OCI-M1 (cell line): ENCODE measurements at places on chromosomes 7 and 10.

DNA sequence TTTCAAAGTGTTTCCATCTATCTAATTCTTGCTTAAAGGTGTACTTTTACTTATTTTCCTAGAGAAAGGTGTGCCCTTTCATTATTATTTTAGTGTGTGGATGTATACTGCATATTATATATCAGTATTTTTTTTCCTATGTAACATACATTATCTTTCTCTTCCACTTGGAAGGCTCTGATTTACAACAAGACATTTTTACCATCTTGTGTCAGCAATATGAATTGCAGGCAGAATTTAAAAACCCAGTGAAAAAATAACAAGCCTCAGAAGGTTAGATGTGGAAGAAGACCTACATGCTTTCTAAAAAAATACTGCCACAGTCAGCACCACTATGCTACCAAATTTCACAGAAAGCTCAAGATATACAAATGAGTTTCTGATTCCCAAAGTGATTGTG lies 327.7 kb upstream of the STEAP1 start:
- DNase-seq = peak; percentile 32

- DNase-seq = no peak
These were observed 19.5 kb downstream of the RPA3 start for GRCh38 chr7:7698930-7699329.

DNA sequence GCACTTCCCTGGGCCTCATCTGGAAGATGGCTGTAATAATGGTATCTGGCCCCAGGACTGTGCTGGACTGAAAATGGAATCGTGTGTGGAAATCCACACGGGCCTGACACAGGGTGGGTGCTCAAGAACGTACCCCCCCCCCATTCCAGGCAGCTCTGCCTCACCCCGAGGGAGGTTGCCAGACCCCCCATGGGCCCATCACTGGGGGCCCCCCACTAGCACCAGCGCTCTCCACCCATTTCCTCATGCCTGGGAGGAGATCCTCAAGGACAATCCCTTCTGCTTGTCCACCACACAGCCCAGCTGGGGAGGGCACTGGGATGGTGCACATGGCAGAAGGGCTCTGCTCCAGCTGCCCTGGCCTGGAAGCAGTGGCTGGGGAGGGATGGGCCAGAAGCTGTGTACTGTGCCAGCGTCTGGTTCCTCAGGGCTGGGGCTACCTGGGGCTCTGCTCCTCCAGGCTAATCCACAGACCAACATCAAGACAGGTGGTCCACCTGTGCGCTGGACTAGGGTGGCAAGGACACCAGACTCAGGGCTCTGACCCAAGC lies 55.4 kb downstream of the CAMK2B start:
- DNase-seq = no peak

DNA sequence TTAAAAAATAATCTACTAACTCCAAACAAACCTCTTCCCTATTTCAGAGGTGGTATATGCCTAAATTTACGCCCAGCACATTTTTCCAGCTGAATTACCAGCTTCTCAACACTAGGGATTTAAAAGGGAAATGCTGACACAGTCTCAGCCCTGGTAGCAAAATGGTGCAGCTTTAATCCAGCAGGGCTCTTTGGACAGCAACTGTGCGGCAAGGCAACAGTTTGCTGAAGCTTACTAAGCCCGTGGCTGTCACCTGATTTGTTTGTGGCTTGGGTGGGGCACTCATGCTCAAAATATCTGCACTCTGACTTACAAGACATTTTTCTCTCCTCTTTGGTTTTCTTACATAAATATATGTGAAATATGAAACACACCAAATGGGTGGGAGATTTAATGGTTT lies 206.7 kb downstream of the POU6F2 start:
- DNase-seq = peak; percentile 21

GRCh38 chr10:97336006-97336405 lies 1.5 kb upstream of the FRAT2 start:
- no peak for DNase-seq

GRCh38 chr10:3095373-3096139 lies 28.2 kb downstream of the PFKP start:
- DNase-seq = peak; percentile 96

DNA sequence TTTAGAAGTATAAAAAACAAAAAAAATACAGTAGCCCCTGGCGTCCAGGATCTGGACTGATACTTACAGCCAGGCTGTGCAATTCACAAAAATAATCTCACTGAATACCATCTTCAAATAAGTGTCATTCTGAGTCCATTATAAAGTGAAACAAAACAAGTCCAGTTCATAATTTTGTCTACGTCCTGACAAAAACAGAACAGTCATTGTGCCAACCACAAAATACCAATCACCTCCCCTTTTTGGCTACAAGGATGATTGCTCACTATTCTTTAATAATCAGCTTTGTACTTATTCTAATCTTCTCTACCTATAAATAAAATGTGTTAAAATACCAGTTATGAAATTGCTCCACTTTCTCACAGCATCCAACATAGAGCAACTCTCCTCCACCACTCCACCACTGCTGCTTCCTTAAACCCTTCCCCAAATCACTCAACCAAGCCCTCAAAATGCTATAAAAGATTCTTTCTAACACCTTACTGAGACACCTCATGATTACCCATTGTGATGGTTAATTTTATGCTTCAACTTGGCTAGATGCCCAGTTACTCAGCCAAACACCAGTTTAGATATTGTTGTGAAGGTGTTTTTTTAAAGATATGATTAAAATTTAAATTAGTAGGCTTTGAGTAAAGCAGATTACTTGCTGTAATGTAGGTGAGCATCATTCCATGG lies 479.8 kb upstream of the SEMA3A start:
- DNase-seq = peak; percentile 61

GRCh38 chr7:12809476-12809875 lies 122.0 kb downstream of the ARL4A start:
- DNase-seq = no peak

DNA sequence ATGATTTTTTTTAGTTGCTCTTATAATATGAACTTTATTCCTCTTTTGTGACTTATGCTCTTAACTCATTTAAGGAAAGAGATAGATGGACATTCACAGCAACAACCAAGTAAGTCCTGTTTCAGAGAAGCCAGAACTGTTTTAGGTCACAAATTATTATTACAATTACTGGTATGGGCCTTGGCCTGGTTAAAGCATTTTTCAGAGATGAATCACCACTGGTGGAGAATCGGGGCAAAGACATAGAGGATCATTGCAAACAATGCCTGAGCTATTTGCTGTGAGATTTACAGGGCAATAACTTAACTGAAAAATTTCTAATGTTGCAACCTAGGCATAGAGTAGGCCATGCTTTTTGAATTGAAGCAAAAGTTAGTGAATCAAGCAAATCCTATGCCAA lies 138.0 kb upstream of the YAE1 start:
- DNase-seq = no peak

DNA sequence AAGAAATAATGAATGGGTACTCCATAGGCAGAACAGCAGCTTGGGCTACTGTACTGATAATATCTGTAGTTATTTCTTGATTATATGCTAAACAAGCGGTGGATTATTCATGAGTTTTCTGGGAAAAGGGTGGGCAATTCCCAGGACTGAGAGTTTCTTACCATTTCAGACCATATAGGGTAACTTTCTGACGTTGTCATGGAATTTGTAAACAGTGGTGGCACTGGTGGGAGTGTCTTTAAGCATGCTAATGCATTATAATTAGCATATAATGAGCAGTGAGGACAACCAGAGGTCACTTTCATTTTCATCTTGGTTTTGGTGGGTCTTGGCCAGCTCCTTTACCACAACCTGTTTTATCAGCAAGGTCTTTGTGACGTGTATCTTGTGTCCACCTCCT lies 399.7 kb downstream of the CDC14C start:
- peak; percentile 41 for DNase-seq

GRCh38 chr10:50279489-50279888 lies 28.2 kb upstream of the ASAH2 start:
- DNase-seq = no peak

GRCh38 chr10:48958598-48959190 lies 19.1 kb upstream of the LRRC18 start:
- no peak for DNase-seq

DNA sequence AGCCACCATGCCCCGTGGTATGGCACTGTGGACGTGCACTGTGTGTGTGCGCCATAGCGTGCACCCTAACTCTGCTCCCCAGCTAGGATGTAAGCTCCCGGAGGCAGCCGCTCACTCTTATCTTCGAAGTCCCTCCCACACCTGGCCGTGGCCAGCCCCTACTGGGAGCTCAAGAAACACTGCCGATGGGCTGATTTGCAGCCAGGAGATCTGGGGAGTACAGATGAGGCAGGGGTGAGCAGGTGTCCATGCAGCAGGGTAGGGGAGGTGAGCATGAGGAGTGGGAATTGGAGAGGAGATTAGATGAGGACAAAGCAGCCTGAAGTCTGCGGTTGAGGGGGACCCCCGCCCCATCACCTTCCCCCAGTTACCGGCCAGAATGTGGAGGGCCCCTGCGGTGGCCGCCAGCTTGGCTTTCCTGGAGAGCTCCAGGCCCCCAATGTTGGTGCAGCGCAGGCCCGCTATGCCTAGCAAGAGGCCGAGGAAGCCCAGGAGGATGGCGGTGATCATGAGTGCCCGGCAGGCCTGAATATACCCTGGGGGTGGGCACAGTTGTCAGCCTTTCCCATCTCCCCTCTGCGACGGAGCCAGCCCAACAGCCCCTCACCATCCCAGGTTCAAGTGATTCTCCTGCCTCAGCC lies 3.6 kb downstream of the CLDN15 start:
- no peak for DNase-seq
